ENCODE measurements at places on chromosomes 2 and 18. TPM values are rescaled to one million over a fixed set of nuclear protein-coding genes. Genes with fewer than 3 reads are reported as not detected.
A peak's percentile ranks its signal among the peaks of the same experiment; 100 is the strongest.

DNA sequence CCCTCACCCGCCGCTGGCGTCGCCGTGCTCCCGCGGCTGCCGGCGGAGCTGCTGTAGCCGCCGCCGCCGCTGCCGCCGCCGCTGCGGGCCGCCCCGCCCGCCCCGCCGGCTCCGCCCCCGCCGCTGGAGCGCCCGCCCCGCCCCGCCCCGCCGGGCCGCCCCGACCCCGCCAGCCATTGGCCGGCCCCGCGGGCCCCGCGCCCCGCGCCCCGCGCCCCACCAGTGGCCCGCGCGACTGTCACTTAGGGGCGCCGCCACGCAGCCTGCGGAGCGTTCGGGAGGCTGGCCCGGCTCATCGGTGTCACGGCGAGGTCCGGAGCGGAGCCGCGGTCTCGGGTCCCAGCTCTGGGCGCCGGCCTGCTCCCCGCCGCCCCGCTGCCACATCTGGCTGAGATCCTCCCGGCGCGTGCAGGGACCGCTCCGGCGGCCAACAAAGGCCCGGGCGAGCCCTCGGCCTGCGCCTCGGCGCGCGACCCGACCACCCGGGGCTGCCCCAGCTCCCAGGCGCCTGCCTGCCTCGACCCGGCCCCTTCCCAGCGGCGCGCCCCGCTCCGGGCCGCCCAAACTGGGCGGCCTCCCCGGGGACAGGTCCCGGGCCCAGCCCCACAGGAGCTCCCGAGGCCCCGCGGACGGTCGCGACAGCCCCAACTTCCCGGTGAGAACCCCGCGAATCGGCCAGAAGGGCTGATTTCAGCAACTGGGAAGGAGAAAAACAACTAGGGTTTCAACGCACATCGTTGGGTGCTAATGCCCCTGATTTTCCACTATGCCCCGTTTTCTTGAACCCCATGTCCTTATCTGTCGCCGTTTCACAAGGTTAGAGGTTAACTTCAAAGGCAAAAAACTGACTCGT is at the start of gene MGAT4A:
MGAT4A (minus strand) TSS at position 92 of the 853 bp plus-strand sequence. CDS start 4,800 bp downstream, outside the sequence.
- no peaks in the 10 kb centered on the region for H3K27me3 ChIP-seq
- H3K36me3 ChIP-seq: no peaks in the 10 kb centered on the region
- peaks cover 61% of the 10 kb centered on the region for H3K4me1 ChIP-seq
- peak within 1 kb of the TSS; percentile 94 for H3K4me3 ChIP-seq
- peak; percentile 86 for DNase-seq

CHRND gene
- not detected for total RNA-seq

DNA sequence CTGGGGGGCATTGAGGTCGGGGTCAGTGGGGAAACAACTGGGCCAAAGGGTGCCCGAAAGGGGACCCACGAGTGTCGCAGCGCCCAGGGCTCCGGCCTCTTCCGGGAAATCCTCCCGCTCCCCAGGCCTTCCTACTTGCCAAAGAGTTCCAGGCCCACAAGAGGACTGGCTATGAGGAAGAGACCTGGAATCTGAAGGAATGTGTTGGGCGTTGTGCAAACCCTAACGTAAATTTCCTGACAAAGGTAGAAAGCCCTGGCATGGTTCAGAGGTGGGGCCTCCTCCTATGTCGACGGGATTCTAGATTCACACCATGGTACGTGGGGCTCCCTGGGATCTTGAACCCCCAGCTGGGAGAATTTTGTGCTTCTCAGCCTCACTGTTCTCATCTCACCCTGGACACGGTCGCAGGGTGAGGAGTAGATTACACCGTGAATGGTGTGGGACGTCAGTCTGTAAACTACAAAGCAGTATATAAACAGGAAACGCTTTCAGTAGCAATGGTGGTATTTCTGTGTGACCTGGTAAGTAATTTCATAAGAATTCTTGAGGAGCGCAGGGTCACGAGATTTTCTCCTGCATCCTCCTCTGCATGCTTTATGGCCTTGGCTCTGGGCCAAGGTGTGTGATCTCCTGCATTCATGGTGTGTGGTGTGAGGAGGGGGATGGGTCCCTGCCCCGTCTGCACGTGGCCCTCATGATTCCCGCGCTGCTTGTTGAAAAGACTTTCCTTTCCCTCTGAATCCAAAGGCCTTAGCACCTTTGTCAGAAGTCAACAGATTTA is 868 bp downstream of the HSBP1L1 start:
- peaks cover 10% of the 10 kb centered on the region for H3K36me3 ChIP-seq
- H3K4me1 ChIP-seq: peaks cover 19% of the 10 kb centered on the region
- peak overlapping the region; percentile 81 for H3K27ac ChIP-seq
- no peak for DNase-seq
- H3K27me3 ChIP-seq: peaks cover 17% of the 10 kb centered on the region
- H3K4me3 ChIP-seq: peak overlapping the region; percentile 77

IL36G gene
- total RNA-seq: not detected

TMEM17 gene
- 2.2 TPM for total RNA-seq

NAPG gene
- 31.2 TPM for total RNA-seq

GRCh38 chr2:9897331-9897737 is 54.1 kb downstream of the TAF1B start:
- H3K27me3 ChIP-seq: no peaks in the 10 kb centered on the region
- DNase-seq: peak; percentile 41
- peaks cover 23% of the 10 kb centered on the region for H3K4me1 ChIP-seq
- no peak overlapping the region for H3K27ac ChIP-seq
- H3K4me3 ChIP-seq: no peak overlapping the region
- no peaks in the 10 kb centered on the region for H3K36me3 ChIP-seq

CFAP65 gene
- total RNA-seq: not detected

LCT gene
- not detected for total RNA-seq

DNA sequence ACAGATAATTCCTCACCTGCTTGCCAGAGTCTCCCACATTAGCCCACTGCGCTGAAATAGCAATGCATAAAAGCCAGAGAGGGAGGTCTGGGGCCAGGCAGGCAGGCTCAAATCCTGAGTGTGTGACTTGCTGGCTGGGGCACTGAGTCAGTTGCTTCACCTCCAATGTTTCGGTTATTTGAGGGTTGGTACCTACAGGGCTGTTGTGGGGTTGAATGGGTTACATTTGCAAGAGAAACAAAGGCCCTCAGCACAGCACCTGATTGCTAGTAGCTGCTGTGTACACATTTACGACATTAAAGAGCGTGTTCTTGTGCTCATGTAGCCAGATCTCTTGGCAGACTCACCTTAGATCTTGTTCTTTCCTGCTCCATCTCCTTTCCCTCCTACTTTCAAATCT is 34.1 kb upstream of the FAM110C start:
- peaks cover 44% of the 10 kb centered on the region for H3K27me3 ChIP-seq
- no peaks in the 10 kb centered on the region for H3K36me3 ChIP-seq
- H3K4me3 ChIP-seq: no peak overlapping the region
- no peak overlapping the region for H3K27ac ChIP-seq

IL36A gene
- total RNA-seq: not detected

NDC80 gene
- total RNA-seq: 0.55 TPM

SGPP2 gene
- total RNA-seq: 2.3 TPM

CRYGD gene
- total RNA-seq: not detected

- H3K4me3 ChIP-seq: no peak overlapping the region
- no peaks in the 10 kb centered on the region for H3K36me3 ChIP-seq
- H3K27me3 ChIP-seq: no peaks in the 10 kb centered on the region
- H3K4me1 ChIP-seq: no peaks in the 10 kb centered on the region
These were observed 78.1 kb downstream of the PIEZO2 start for GRCh38 chr18:11071300-11071699.

GRCh38 chr2:217270485-217271121 is 410.7 kb upstream of the TNP1 start:
- H3K4me3 ChIP-seq: no peak overlapping the region
- DNase-seq: no peak
- H3K36me3 ChIP-seq: no peaks in the 10 kb centered on the region
- peaks cover 49% of the 10 kb centered on the region for H3K4me1 ChIP-seq
- no peaks in the 10 kb centered on the region for H3K27me3 ChIP-seq
- no peak overlapping the region for H3K27ac ChIP-seq

DNA sequence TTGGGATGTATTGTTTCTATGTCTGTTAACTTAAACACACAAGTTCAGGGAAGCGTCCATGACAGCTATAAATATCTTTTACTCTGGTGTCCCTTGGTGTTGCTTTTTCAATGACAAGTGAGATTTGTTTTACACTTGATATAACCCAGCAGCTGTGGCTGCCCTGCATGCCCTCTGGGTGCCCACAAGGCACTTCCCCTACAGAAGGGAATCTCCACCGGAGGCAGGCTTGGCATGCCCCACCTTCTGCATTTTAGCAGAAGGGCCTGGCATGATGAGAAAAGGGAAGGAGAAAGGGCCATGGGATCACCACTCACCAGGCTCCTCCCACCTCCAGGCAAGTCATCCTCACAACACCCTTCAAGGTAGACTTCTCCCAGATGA is 68.7 kb downstream of the TMEM247 start:
- peaks cover 31% of the 10 kb centered on the region for H3K36me3 ChIP-seq
- DNase-seq: peak; percentile 46
- peak overlapping the region; percentile 46 for H3K4me3 ChIP-seq
- no peaks in the 10 kb centered on the region for H3K27me3 ChIP-seq
- H3K27ac ChIP-seq: peak overlapping the region; percentile 98

GRCh38 chr2:375270-375955 is 87.5 kb upstream of the ALKAL2 start:
- DNase-seq: no peak
- no peak overlapping the region for H3K4me3 ChIP-seq
- no peaks in the 10 kb centered on the region for H3K36me3 ChIP-seq
- no peak overlapping the region for H3K27ac ChIP-seq

DNA sequence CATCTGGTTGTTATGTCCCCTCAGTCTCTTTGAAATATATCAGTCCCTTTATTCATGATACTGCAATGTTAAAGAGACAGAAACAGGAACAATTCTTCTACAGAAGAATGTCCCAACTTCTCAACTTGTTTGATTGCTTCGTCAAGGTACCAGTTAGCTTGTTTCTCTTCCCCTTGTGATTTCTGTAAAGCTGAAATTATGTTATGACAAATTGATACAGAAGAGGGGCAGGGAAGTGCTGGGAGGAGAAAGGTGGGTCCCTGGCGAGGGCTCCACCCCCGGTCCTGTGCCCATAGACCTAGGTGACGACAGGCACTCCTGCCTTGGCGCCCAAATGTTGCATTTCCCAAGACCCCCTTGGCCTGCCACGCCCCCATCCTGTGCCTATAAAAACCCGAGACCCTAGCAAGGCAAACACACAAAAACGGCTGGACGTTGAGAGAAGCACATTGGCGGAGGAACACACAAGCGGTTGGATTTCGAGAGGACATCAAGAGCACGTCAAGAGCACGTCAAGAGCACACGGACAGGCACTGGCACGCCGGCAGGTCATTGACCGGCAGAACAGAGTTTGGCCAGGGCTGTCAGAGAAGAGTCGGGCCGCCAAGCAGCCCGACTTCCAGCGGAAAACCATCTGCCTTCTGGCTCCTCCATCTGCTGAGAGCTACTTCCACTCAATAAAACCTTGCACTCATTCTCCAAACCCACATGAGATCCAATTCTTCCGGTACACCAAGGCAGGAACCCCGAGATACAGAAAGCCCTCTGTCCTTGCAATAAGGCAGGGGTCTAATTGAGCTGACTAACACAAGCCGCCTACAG is 11.5 kb upstream of the RTN4 start:
- H3K36me3 ChIP-seq: no peaks in the 10 kb centered on the region
- no peaks in the 10 kb centered on the region for H3K4me1 ChIP-seq
- no peak overlapping the region for H3K4me3 ChIP-seq
- no peak overlapping the region for H3K27ac ChIP-seq
- H3K27me3 ChIP-seq: no peaks in the 10 kb centered on the region
- no peak for DNase-seq

ZNF521 gene
- total RNA-seq: 10.3 TPM

SERPINB11 gene
- total RNA-seq: not detected

DAW1 gene
- total RNA-seq: 0.19 TPM

GRCh38 chr2:100614455-100615000 is 51.7 kb downstream of the PDCL3 start:
- H3K27ac ChIP-seq: no peak overlapping the region
- no peak overlapping the region for H3K4me3 ChIP-seq
- H3K4me1 ChIP-seq: peaks cover 7% of the 10 kb centered on the region
- DNase-seq: no peak
- H3K36me3 ChIP-seq: no peaks in the 10 kb centered on the region

INPP1 gene
- total RNA-seq: 15.0 TPM

KCNS3 gene
- total RNA-seq: 4.0 TPM

DNA sequence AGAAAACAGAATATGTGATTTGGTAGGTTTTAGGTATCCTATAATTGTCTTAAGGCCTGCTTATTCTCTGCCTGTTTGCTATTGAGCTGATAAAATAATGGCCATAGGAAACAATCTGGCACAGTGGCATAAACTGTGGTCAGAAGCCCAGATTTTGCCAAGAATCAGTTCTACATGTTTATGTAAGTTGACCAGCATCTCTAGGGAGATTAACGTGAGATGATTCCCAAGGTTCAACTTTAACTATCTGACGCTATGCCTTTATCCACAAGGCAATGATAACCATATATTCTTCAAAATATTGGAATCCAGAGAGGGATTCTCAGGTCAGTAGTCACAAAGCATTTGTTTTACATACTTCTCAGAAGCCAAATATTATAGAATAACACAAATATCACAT is 25.6 kb downstream of the AP1S3 start:
- H3K4me3 ChIP-seq: no peak overlapping the region
- no peaks in the 10 kb centered on the region for H3K4me1 ChIP-seq
- no peak overlapping the region for H3K27ac ChIP-seq
- H3K36me3 ChIP-seq: no peaks in the 10 kb centered on the region
- H3K27me3 ChIP-seq: no peaks in the 10 kb centered on the region

EFR3B gene
- 8.7 TPM for total RNA-seq

GRCh38 chr2:11477994-11478393 is 12.0 kb upstream of the E2F6 start:
- no peaks in the 10 kb centered on the region for H3K36me3 ChIP-seq
- H3K4me1 ChIP-seq: peaks cover 9% of the 10 kb centered on the region
- peak; percentile 83 for DNase-seq

DNA sequence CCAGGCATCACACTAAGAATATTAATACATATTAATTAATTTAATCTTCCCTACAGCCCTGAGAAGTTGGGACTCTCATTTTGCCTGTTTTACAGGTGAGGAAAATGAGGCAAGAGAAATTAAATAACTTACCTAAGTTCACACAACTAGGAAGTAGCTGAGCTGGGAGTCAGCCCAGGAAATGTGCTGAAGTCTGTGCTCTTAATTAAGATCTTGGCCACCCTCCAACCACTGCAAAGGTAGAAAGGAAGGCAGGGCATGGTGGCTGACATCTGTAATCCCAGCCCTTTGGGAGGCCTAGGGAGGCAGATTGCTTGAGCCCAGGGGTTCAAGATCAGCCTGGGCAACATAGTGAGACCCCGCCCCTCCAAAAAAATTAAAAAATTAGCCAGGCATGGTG is 12.9 kb upstream of the MGAT4A start:
- peak overlapping the region; percentile 21 for H3K27ac ChIP-seq
- no peak overlapping the region for H3K4me3 ChIP-seq
- no peaks in the 10 kb centered on the region for H3K36me3 ChIP-seq
- DNase-seq: no peak
- H3K27me3 ChIP-seq: no peaks in the 10 kb centered on the region
- peaks cover 18% of the 10 kb centered on the region for H3K4me1 ChIP-seq

DNA sequence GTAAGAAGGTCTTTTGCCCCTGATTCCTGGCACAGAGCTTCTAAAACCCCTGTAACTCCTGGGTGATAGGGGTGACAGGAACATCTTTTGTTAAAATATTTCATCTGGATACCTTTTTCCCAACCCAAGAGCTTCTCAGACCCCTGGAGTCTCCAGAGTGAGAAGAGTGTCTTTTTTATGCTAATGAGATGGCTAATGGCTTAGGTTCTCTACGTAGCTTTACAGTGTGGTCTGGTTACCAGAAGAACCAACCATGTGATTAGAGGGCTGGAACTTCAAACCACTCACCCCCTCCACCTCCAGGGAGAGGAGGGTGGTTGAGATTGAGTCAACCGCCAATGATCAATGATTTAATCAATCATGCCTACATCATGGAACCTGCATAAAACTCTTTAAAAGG is 16.2 kb upstream of the DCC start:
- no peaks in the 10 kb centered on the region for H3K36me3 ChIP-seq
- H3K27ac ChIP-seq: no peak overlapping the region
- H3K27me3 ChIP-seq: no peaks in the 10 kb centered on the region
- no peaks in the 10 kb centered on the region for H3K4me1 ChIP-seq
- no peak for DNase-seq
- H3K4me3 ChIP-seq: no peak overlapping the region

Data from left ventricle myocardium inferior (tissue), 1 donor.